Cerebellar nuclear complex (tissue), 1 donor: ENCODE measurements at places on chromosomes 1 and 21.

DNA sequence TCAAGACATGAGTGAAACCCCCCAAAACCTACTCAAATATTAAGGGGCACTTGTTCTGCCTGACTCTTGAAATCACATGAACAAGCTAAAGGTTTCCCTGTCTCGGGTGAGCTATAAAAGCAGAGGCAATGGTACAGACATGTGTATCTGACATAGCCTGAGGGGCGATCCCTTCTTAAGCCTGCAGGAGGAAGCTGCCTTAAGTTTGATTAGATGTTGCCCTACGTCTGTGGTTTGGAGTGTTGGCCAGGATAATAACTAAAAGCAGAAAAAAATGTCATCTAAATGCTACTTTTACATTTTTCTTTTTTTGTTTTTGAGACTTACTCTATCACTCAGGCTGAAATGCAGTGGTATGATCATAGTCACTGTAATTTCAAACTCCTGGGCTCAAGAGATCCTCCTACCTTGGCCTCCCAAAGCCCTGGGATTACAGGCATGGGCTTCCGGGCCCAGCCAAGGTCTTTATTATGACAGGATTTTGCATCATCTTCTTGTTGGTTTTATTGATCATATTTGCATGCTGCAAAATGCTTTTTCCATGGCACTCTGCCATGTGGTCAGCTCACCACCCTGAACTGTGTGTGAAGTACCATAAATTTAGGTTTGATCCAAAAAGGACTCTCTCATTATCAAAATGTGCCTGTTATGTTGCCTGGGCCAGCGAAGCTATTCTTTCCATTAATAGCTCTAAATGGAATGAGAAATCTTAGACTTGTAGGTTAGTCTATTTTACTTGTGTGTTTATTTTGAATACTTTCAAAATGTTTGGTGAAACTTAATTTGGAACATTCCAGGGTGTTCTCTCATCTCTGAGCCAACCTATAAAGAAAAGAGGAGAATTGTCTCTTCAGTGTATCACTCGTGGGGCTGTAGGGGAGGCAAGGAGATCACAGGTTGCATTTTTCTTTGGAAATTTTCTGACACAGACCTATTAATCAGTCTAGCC lies 15.0 kb upstream of the HMGN1 start:
- no peak for DNase-seq

DNA sequence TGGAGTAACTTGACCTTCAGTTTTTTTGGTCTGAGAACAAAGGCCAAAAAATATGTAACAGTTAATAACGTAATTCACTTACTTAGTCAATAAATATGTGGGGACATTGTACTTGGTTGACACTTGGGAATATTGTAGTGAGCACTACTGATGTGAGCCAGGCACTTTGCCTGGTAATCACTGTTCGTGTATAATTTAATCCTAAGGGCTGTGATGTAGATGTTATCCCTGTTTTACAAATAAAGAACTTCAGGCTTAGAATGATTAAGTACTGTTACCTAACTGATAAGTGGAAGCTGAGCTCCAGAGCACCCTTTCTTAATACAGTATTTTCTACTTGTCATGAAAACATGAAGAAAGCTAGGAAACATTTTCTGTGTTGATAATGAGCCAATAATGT lies 28.0 kb downstream of the PTBP2 start:
- DNase-seq: no peak

DNA sequence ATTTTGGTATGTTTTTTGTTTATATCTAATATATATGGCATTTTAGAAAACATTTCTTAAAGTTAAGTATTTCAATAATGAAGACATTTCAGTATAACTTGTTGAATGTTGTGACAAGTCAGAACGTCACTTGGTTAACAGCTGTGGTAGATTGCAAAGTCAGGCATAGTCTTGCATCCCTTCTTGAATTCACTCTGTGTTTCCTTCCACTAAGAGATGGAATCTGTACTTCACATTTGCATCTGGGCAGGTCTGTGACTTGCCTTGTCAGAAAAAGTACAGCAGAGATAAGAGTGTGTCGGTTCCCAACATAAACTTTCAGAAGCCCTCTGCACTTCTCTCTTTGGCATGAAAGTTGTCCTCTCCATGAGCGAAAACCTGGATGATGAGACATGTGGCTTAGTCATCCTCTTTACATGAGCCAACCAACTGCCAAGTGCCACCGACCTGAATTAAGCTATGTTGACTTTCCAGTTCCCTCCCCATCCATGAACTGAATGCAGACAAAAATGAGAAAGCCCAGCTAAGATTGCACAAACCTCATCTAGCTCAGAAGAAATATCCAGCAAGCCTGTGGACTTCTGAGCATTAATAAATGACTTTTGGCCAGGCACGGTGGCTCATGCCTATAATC lies 1730.2 kb downstream of the MRPL39 start:
- no peak for DNase-seq

DNA sequence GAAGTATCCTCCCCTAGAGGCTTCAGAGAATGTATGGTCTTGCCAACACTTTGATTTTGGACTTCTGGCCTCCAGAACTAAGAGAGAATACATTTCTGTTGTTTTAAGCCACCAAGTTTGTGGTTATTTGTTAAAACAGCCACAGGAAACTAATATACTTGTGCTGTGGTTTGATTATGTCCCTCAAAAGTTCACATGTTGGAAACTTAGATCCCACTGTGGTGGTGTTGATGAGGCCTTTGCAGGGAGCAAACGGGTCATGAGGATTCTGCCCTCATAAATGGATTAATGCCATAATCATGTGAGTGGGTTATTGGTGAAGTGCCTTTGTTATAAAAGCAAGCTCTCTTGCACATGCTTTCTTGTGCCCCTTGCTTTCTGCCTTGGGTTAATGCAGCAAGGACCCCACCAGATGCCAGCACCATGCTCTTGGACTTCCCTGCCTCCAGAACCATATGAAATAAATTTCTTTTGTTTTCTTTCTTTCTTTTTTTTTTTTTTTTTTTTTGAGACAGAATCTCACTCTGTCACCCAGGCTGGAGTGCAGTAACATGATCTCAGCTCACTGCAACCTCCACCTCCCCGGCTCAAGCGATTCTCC lies 157.3 kb downstream of the CLIC6 start:
- no peak for DNase-seq

DNA sequence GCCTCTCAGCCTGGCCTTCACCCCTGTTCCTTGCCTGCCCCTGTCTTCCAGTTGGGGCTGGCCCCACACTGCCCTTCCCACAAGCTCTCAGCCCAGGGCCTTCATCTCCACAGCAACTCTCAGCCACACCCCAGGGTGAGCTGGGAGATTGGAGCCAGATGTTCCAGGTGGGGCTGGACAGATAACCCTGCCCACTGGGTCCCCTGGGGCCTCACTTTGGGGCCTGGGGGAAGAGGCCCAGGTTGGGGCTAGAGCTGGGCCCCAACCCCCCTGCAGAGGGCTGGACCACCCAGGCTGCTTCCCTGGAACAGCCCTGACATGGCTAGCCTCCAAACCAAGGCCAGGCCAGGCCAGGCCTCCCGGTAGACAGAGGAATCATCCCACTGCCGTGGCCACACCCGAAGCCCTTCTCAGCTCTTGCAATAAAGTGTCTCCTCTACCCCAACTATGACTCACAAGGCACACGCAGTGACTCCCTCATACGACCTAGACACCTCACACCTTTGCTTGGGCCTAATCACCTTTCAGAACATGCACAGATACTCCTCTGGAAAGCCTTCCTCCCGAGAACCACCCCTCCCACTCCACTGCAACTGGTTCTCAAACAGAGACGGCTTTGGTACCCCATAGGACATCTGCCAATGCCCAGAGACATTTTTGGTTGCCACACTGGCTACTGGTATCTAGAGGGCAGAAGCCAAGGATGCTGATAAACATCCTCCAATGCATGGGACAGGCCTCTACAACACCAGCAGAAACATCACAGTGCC lies 22.2 kb downstream of the SLC2A1 start:
- DNase-seq: no peak

- DNase-seq: no peak
Observed at GRCh38 chr1:85550784-85551516, 29.6 kb upstream of the CCN1 start.

DNA sequence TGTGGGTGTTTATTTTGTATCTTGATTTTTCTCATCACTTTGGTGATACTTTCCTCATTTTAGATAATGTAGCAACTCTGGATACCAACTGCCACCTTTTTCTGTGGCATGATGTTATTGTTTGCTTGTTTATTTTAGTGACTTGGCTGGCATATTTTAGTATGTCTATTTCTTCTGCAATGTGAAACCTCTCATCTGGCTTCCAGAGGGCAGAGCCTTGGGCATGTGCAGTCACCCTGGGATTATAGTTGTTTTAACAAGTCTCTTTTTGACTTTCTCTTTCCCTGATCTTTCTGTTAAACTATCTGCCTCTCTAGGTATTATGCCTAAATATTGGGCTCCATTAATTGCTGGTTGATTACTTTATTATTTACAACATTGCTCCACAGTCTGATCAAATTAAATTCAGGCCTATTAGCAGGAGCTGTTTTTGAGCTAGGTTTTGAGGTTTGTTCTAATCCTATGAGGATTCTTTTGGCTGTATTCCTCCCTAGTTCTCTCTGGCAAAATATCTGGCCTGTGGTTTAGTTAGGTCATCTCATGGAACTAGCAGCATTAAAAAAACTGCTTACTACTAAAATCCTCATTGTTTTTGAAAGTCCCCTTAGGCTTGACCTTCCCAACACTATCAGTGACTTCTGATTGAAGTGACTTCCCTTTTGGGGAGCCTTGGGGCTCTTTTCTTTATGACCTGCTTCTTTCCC lies 86.4 kb upstream of the FAM78B start:
- DNase-seq: no peak

GRCh38 chr21:35943752-35944151 lies 116.6 kb downstream of the SETD4 start:
- DNase-seq: no peak

DNA sequence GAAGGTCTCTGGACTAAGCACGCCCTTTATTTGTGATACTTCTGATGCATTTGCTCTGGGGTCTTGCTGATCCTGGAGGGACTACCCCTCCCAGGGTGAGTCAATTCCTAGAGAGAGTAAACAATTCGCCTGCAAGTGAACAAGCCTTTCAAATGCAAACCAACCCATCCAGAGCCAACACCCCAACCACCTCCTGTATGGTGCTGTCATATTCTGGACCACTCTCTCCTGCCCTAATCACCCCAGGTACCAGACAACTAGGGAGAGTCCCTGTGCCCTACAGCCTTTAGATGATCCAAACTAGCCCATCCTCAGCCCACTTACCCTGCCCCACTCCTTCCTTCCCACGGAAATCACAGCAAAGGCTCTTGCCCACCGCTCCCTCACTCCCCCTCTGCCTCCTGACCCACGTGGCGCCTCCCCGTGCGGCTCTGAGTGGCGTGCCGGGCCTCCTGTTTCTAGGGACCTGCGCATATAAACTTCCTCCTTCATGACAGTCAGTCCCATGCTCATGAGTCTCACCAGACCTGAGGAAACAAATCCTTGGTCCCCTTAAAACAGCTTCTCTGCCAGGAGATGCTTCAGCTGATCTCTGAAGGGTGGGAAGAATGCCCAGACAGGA lies 37.2 kb downstream of the ACTA1 start:
- no peak for DNase-seq

- no peak for DNase-seq
Observed at GRCh38 chr1:217498209-217498608, 132.7 kb downstream of the GPATCH2 start.

GRCh38 chr1:205244384-205244783 lies 16.6 kb downstream of the TMCC2 start:
- DNase-seq: no peak

DNA sequence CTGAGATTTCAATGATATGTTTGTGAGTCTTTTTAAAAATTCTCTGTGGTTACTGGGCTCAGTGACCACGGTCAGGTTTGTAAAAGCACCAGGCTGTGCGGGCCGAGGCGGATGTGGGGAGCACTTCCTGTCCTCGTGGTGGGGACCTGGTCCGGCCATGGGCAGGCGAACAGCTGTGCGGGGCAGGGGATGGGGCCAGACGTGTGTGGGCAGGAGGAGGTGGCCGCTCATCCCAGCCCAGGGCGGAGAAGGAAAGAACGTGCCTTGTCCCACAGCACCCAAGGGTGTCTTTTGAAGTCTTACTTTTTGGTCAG lies 5.2 kb upstream of the OXCT2 start:
- DNase-seq: no peak

DNA sequence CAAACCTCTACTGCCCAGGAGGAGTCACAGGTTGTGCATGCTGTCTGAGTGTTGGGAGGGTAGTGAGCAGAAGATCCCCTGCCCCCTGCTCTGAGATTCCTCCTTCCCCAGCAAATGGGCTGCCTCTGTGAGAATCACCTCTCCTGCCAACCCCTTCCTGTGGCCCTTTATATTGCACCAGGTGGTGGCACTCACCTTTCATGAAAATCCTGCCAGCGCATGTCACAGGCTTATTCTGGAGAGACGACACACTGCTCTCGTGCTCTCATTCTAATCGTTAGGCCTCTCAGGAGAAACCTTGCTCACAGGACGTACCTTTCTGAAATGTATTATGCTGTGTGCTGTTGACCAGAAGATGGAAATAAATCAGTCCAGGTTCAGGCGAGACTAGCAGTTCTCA lies 113.7 kb downstream of the RGL1 start:
- peak; percentile 20 for DNase-seq

DNA sequence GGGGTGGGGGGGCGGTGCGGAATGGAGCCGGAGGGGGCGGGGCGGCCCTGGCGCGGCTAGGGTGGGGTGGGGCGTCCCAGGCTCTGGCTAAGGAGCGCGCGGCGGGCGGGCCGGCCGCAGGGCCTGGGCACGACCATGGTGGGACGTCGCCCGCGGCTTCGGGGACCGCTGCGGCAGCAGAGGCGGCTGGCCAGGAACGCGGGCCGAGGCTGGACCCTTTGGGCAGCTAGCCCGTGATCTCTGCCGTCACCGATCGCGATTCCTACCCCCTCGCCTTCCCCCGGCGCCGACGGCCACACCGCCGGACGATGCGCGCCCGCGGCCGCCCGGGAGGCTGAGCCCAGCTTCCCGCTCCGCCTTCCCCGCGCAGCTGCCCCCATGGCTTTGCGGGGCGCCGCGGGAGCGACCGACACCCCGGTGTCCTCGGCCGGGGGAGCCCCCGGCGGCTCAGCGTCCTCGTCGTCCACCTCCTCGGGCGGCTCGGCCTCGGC lies at the start of gene MAP3K21:
Gene MAP3K21 (plus strand): TSS at position 74 of the 491 bp plus-strand sequence. CDS start 305 bp downstream, at position 379.
- DNase-seq: no peak

DNA sequence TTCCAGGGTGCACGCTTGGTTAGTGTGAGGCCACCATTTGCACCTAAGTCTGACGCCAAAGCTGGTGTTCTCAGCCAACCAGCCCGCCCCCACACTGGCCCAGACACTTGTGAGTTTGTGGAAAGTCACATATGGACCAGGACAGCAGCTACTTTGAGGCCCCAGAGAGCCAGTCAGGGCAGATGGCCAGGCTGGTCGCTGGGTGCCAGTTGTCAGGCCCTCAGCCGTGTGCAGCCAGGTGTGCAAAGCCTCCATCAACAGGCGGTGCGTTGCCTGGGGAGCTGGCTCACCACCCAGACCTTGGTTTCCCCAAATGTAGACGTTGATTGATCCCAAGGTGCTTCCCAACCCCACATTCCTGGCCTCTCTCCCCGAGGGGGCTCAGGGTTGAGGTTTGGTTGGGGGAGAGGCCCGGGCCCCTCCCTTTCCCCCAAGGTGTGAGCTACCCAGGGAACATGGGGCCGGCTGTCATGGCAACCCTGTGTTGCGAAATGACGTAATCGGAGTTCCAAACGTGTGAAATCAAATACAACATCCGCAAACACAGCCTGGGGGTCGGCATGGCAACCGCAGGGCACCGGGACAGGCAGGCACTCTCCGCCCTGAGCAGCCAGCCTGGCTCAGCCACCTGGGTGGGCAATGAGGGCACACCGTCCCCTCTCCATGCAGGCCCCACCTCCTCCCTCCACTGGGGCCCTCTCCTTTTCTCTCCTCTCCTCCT lies 42.2 kb upstream of the WNT4 start:
- DNase-seq: no peak
